Skeletal muscle cell (primary cell): ENCODE measurements at places on chromosomes 16 and 17.

DNA sequence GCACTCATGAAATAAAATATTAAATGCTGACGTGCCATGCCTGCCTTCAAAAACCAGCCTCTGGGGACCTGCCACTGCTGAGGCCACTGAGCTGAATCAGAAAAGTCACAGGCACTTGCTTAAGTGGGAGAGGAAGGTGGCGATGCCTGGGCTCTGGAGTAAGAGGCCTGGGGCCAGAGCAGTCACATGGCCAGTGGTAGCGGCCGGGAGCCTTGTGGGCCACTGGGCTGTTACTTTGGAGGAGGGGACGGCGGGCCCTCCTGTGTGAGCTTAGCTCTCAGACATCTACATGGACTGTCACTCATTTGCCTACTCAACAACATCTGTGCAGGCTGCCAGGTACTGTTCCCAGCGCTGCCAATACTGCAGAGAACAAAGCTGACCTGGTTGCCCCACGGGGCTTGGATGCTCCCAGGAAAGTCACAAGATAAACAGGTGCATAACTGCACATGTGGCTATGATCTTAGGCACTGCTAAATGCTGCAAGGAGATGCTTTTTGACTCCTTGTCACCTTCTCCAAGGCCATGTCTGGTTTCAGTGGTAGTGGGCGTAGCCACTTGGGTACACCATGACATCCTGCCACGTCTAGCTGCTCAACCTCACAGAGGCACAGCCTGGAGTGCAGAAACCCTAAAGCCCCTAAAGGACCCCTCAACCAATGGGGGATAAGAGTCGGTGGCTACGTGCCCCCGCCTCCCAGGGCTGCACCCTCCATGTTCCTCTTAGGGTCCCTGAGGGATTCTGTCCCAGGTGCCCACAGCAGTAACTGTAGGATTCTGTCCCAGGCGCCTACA lies 11.6 kb downstream of the COTL1 start:
- no peak for DNase-seq

DNA sequence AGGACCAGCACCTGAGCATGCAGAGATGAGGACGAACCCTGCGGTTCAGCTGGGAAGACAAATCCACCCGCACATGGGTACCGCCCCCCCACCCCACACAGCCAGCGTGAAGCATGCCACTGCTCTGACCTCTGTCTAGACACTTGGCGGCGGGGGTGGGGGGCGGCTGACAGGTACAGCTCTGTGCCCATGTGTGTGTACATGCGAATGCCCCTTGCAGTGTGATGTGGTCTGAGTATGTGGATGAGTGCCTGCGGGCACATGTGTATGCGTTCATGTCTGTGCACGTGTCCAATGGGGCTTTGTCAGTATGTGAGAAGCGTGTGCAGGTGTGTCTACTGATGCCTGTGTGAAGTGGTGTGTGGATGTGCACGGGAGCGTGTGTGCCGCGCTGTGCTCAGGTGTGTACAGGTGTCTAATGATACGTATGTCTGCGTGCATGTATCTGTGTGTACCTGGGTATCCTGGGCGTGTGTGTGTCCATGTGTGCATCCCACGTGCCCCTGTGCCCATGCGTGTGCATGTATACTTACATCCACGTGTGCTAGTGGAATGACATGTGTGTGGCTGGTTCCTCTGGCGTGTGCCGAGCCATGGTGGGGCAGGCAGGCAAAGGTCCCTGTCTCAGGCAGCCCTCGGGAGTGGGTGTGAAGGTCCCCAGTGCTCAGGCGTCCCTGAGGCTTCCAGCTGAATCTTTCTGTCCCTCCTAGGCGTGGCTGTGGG lies 636 bp upstream of the RAP1GAP2 start:
- no peak for DNase-seq

DNA sequence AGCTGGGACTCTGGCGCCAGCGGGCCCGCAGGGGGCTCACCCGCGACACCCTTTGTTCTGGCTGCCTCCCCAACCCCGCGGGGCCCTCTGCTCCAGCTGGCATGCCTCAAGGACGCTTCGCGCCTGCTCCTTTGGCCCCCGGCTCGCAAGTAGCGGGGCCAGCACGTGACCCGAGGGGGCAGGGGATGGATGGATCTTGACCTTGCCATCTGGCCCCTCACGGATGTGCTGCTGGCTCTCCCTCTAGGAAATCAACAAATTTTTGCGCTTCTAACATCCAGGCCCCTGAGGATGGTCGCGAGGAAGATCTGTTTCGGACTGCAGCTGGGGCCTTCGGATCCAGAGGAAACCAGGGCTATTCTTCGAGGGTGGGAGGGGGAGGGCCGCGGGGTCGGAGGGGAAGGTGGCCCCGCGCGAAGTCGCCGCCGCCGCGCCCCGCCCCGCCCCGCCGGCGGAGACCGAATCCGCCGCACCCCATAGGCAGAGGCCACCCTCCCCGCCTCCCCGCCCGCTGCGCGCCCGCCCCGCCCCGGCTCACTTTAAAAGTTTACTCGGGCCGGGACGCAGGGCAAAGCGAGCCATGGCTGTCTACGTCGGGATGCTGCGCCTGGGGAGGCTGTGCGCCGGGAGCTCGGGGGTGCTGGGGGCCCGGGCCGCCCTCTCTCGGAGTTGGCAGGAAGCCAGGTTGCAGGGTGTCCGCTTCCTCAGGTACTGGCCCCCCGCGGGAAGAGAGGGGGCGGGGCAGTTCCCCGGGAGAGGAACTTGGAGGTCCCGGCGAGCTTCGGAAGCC lies at the start of gene ACSF2:
ACSF2 (plus strand) TSS at position 537 of the 790 bp plus-strand sequence; CDS start at position 581, 44 bp downstream.
- DNase-seq, result no peak

DNA sequence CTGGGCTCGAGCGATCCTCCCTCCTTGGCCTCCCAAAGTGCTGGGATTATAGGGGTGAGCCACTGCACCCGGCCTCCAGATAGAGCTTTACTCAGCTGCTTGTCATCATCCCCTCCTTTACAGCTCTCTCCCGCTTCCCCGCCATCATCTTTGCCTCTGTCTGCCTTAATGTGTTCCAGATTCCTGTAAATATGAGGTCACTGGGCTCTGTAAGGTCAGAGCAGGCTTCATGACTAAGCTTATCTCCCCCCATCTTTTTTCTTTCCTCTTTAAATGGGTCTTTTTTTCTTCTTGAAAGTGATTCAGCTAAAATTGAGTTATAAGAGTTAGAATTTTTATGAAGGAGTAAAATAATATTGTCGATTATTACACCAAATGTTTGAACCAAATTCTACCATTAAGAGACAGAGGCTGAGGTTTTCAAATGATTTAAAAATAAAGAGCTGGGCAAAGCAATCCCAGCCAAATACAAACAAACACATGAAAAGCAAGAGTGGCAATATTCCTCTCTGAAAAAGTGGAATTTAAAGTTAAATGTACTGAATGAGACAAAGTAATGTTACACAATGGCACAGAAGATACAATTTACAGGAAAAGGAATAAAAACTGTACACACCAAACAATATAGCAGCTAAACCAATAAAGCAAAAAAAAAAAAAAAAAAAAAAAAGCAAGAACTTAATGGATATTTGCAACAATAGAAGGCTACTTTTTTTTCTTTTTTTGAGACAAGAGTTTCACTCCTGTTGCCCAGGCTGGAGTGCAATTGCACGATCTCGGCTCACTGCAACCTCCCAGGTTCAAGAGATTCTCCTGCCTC lies 62.1 kb downstream of the CRISPLD2 start:
- peak; percentile 88 for DNase-seq

DNA sequence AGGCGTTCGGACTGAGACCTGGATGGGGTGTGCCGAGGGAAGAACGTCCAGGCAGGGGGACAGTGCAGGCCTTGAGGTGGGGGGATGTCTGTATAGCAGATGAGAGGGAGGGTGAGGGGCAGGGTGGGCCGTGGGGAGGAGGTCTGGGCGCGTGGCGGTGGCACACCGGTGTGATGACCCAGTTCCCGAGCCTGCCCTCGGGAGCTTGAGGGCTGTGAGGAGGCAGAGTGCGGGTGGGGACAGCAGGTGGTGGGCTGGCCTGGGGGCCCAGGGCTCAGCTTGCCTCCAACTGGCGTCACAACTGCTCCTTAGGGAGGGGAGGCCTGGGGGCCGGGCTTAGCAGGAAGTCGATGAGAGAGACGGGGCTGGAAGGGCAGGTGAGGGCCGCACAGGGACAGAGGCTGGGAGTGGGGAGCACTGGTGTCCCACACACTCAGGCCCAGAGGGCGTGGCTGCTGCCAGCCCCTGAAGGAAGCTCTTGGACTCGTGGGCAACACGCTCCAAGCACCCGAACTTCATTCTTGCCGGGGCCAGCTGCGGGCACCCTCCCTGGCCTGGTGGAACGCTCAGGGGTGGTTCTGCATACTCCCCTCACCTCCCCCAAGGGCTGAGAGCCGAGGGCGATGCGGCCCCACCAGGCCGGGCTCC lies 6.5 kb downstream of the CACNA1H start:
- DNase-seq, result no peak

DNA sequence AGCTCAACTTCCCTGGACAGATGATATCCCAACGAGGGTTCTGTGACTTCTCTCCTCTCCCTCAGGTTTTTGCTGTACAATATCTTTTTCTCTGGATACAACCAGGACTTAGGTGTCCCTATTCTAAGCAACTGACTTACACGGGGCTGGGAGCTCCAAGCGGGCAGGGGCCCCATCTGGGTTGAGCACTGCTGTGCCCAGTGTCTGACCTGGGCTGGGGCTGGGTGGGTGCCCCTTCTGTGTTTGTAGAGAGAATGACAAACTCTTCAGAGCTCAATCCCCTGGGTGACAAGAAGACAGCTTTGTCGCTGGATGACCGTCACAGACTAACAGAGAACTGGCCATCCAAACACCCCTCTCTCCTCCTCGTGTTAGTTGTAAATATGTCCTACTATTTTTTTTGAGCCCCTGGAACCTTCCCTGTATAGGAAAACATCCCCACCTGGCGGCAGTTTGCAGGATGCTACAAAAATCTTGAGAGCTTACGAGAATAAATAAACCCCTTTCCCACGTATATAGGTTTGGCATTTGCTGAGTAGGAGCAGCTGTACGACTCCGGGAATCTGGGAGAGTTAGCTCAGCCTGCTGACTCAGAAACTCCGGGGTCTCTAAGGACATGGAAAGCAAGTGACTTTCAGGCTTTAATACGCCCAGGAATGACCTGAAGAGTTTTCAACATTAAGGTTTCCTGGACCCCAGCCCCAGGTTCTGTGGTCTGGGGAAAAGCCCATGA lies 23.7 kb upstream of the RCVRN start:
- peak; percentile 42 for DNase-seq

DNA sequence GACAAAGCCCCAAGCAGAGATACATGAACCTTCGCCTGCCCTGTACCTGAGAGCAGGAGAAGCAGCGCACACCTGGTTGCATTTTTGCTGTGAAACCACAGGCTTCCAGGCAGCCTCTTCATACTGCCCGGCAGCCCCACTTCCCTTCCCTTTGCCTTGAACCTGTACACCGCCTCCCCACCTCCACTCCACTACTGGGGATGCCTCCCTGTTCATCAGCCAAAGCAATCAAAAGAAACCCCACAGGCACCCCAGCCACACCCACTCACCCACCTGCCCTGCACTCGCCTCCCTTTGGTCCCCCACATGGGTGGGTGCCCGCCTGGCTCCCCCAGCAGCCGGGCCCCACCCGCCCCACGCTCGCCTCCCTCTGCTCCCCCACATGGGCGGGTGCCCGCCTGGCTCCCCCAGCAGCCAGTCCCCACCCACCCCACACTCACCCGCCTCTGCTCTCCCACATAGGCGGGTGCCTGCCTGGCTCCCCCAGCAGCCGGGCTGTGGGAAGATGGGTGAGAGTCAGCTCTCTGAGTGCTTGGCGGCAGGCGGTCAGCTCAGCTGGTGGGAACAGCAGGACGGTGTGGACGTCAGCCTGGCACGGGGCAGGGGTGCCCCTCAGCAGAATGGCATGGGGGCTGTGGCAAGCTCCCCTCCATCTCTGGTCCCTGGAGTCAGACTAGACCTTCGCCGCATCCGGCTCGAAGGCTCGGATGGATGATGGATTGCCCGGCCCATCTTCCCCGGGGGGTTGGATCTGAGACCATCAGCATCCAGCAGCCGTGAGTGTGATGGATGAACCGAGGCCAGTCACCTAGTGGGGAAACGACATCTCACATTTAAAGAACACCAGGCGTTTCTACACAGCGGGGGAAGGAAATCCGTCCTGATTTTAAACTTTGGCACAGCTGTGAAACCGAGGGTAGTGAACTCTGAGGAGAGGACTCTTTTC lies 135.6 kb downstream of the BANP start:
- no peak for DNase-seq

GRCh38 chr17:633641-634101 lies 81.0 kb downstream of the VPS53 start:
- DNase-seq, result no peak

DNA sequence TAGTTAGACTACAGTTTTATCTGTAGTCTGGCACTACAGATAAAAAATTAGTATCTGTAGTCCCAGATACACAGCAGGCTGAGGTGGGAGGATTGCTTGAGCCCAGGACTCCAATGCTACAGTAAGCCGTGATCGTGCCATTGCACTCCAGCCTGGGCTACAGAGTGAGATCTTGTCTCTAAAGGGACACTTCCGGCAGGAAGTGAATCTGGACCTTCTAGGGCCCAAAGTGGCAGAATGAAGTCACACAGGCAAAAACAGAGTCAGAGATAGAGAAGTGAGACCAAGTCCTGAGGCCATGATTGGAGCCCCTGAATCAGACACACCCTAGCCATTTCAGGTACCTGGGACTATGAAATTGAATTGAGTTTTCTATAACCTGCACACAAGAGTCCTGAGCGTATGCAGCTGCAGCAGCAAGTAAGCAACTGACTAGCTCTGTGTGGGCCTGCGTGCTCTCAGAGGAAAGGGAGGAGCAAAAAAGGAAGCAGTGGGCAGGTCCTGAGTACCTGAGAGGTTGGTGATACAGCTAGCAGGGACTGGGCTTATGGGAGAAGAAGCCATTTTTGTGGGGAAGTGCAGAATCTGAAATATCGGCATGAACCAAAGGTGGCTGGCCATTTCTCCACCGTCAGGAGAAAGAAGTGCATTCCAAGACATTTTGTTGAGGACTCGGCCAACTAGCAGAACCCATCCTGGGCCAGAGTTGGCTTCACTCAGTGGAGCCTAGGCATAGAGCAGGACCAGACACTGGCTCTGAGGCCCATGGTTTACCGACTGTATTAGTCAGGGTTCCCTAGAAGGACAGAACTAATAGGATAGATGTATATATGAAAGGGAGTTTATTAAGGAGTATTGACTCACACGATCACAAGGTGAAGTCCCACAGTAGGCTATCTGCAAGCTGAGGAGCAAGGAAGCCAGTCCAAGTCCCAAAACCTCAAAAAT lies 27.2 kb upstream of the BRD7 start:
- DNase-seq, result no peak

GRCh38 chr16:73151225-73151624 lies 103.3 kb upstream of the ZFHX3 start:
- no peak for DNase-seq

- no peak for DNase-seq
These were observed 30.5 kb downstream of the HS3ST2 start for GRCh38 chr16:22844416-22844815.
